ENCODE measurements at places on chromosomes 7 and 10.

- DNase-seq: no peak
Measured at GRCh38 chr7:104758504-104758903, 255.5 kb upstream of the KMT2E start.

DNA sequence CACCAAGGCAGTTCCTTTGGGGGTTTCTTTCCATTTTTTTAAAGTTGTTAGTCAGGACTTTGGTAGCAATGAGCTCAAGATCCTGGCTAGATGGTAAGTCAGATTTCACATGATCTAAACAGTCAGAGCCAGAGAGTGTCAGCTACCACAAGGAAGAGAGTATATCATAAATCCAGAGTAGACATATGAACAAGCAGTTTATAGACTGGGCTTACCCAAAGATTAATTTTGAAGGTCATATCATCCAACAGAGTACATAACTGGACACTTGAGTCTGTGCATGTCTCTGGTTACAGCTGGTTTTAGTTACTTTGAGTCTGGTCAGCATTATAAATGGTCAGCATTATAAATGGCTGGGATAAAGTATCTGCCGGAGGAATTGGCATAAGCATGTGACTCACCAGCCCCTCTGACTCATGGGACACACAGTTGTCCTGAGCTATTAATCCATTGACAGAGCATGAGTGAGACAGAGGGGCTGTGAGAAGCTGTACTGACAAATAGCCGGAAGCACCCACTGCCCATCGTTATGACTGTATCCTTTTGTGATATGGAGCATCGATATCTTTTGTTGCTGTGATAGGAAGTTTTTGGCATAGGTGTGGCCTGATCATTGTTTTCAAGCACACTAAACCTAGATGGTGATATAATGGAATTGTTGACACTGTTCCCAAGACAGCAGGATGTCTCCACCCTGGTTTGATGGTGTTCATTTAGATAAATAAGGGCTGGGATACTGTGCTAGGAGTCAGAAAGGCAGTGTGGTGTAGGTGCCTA lies 19.3 kb downstream of the PPP1R3C start:
- DNase-seq: no peak

- no peak for DNase-seq
Measured at GRCh38 chr7:34844936-34845665, 187.1 kb downstream of the NPSR1 start.

DNA sequence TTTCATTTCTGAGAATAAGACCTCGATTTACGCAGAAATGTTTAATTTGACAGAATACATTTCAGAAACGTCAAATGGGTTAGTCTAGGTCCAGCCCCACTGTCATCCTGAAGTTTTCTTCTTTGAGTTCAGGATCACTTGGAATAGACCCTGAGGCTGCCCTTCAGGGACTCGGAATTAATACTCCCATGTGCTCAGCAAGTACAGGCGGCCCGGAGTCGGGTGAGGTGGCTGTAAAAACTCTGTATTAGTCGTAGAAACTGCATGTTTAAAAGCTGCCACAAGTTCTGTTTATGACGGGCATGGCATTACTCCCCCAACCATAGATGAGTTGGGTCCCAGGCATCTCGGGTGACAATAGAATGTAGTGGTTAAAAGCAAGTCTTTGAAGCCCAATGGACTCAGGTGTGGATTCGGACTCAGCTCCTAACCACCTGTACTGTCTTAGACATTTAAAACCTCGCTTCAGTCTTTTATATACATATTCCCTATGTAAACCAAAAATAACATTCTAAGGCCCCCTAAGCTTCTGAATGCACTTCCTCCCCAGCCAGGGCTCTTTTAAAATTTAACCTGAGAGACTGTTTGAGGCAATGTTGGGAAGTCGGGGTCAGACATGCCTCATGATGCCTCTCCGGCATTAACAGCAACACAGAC lies 216.3 kb downstream of the ADARB2 start:
- DNase-seq: no peak

DNA sequence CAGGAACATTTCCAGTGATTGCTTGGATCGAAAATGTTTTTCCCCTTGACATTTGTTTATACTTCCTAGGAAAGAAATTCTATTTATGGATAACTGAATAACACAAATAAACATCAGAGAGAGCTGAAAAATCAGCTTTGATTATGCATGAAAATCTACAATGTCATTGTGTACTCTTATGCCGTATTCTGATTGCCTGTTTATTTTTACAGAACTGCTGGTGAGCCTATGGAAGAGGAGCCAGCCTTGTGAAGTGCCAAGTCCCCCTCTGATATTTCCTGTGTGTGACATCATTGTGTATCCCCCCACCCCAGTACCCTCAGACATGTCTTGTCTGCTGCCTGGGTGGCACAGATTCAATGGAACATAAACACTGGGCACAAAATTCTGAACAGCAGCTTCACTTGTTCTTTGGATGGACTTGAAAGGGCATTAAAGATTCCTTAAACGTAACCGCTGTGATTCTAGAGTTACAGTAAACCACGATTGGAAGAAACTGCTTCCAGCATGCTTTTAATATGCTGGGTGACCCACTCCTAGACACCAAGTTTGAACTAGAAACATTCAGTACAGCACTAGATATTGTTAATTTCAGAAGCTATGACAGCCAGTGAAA lies 121.5 kb downstream of the TWIST1 start:
- no peak for DNase-seq

GRCh38 chr10:126776168-126776567 lies 105.7 kb upstream of the C10orf90 start:
- no peak for DNase-seq

- DNase-seq: no peak
Measured at GRCh38 chr7:44398511-44398911, 73.1 kb upstream of the CAMK2B start.

DNA sequence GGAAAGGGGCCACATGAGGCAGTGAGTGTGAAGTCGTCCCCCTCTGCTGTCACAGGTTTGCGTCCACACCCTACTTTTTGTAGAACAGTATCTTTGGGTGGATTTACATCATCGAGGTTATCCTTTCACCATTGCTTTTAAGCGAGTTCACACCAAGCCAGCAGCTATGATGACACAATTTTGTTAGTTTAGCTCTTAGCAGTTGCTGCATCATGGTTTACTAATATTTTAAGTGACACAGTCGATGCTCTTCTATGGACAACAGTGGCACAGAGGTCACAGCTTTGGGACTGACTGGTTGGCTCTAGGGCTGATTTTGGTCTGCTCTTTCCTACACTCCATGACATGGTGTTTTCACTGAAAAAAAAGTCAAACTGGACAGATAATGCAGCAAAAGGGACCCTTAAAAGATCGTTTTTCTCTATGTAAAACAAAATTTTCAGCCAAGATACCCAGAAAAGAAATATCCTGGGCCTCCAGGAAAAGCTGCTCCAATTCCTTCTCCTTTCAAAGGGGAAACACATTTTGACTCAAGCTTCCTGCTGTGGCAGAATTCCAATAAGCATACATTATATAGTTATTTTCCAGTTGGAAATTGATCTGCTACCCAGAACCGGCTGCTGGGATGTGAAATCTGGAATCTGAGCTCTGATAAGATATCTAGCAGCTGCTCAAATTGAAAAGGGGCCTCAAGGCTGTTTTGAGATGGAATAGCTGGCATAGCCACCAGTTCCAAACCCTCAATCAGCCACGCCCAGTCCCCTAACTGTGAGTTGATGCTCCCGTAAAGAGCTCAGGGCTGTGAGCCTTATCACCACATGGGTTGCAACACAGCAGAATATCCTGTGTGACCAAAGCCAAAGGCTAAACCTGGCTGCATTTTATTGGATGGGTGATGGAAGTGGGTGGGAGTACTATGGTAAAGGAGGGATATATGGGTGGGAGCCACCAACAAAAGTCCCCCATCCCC lies 114.2 kb downstream of the SMURF1 start:
- DNase-seq: no peak
